ENCODE measurements at places on chromosomes 1 and 21.
A peak's percentile ranks its signal among the peaks of the same experiment; 100 is the strongest.

GRCh38 chr1:9292361-9293240 is at the start of gene SPSB1:
SPSB1 (plus strand) TSS chr1:9292894; CDS start chr1:9355892, 62,998 bp downstream.
- DNase-seq, result peak; percentile 55

GRCh38 chr1:111599781-111600693 is 19.6 kb upstream of the RAP1A start:
- DNase-seq, result no peak

GRCh38 chr1:228169345-228169744 is 3.7 kb downstream of the IBA57 start:
- DNase-seq, result no peak

GRCh38 chr1:64590316-64590715 is 120.4 kb downstream of the CACHD1 start:
- DNase-seq, result no peak

DNA sequence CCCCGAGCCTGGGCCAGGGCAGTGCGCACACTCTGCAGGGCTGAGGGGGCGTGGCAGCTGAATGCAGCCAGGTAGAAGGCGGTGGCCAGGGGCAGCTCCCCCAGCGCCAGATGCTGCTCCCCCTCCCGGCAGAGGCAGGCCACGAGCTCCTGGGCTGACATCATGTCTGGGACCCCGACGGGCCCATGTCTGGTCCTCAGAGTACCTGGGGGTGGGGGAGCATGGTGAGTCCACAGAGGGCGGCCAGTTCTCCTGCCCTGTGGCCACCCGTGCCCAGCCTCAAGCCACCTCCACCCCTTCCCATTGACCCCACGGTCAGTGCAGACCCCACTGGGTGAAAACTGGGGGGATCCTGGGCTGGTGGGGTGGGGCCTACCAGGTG is 838 bp downstream of the TTC34 start:
- no peak for DNase-seq

GRCh38 chr1:241495741-241496140 is 23.8 kb downstream of the FH start:
- DNase-seq, result no peak
